ENCODE measurements at places on chromosomes 2 and 18.

GRCh38 chr2:223529696-223530095 is 72.5 kb downstream of the SCG2 start:
- no peak for DNase-seq

DNA sequence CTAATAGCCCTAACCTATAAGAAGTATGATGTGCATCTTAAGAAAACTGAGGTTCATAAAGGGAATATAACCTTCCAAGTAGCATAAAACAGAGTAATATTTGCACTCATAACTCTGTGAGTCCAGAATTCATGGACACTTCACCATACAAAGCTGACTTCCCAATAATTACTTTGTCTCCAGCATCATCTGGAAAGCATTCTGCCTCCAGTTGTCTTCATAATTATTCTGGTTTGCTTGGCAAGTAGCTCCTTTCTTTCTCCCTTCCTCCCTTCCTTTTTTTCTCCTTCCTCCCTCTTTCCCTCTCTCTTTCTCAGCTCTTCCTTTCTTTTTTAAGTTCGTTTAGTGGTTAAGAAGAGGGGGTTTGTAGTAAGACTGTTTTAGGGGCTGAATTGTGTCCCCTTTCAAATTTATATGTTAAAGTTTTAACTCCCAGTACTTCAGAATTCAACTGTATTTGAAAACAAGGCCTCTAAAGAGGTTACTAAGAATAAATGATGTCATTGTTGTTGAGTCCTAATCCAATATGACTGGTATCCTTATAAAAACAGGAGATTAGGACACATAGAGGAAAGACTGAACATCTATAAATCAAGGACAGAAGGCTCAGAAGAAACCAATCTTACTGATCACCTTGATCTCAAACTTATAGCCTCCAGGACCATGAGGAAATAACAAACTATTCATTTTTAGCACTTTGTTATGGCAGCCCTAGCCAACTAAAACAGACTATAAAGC is 28.9 kb downstream of the TFPI start:
- no peak for DNase-seq

DNA sequence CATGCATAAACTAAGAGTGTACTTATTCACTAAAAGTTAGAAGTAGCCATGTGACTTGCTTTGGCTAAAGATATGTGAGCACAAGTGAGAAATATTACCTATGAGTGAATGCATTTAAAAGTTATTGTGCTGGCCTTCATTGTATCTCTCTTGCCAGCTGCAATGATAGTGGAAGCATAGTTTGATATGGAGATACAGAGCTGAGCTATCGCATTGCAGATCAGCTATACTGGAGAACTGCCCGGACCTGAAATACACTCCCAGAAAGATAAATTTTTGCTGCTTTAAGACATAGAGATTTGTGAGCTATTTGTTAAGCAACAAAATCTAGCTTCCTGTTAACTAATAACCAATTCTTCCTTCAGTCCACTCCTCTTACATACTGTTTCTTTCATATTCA is 571.1 kb downstream of the CPS1 start:
- DNase-seq, result no peak

GRCh38 chr18:59758106-59758505 is 60.9 kb upstream of the CCBE1 start:
- DNase-seq, result no peak

- no peak for DNase-seq
These were observed 29.7 kb upstream of the CASP10 start for GRCh38 chr2:201152999-201153815.
